ENCODE measurements at places on chromosomes 16 and 17.

GRCh38 chr16:14011846-14012245 is 59.3 kb upstream of the MRTFB start:
- DNase-seq = no peak

DNA sequence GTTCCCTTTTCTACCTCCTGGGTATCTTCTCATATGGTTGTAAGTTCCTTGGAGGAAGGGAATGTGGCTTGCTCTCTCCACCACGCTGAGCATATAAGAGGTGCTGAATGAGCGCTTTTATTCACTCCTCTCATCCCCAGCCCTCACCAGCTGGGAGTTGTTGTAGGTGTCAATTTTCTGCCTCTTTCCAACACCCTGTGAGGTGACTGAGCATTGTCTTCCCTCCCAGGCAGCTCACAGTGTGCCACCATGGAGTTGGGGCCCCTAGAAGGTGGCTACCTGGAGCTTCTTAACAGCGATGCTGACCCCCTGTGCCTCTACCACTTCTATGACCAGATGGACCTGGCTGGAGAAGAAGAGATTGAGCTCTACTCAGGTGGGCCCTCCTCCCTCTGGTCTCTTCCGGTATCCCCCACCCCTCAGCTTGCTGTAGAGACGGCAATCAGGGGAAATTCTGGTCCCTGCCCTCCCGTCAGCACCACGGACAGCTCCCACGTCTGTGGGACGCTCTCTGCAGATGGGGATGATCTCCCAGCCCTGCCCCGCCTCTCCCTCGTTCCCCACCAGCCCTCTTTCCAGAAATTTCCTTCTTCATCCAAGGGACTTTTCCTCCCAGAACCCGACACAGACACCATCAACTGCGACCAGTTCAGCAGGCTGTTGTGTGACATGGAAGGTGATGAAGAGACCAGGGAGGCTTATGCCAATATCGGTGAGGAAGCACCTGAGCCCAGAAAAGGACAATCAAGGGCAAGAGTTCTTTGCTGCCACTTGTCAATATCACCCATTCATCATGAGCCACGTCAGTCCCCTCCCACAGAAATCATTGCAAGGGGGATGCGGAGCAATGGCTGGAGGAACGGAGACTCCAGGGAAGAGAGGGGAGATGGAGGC is 18.3 kb downstream of the CIITA start:
- no peak for DNase-seq

- DNase-seq = no peak
Observed at GRCh38 chr17:68800751-68801150, 154.4 kb downstream of the ABCA8 start.

DNA sequence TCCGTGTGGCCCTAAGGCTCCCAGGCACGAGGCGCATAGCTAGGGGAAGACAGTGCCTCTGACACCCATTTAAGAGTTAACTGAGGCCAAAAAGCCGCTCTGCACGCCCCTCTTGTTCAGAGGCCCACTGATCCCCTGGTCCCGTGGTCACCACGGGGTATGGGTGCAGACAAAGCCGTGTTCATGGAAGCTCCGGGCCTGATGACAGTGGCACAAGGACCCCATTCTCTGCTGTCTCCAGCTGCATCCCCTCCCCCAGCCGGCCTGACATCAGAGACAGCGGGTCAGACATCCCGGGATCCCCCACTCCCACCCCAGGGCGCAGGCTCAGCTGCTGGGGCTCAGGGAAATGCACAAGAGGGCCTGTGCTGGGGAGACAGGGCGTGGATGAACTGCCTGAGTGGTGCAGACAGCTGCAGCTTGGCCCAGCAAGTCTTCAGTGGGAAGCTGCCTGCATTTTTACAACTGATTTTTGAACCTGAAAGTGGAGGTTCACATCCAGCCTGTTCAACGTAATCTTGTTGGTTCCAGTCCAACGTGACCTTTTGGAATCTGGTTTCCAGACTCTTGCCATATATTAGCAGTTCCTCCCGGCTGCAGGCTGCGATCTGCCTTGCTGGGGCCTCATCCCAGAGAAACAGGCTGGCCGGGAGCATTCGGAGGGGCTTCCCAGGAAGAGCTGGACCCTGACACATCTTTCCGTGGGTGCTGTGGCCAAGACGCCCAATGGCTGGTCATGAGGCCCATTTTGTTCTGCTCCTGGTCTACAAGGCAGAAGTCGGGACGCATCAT is 9.7 kb upstream of the BAHCC1 start:
- DNase-seq = no peak

- DNase-seq = no peak
Observed at GRCh38 chr16:57579361-57579665, 36.9 kb downstream of the ADGRG5 start.

- DNase-seq = no peak
Observed at GRCh38 chr17:49252148-49252695, 21.6 kb upstream of the PHOSPHO1 start.

DNA sequence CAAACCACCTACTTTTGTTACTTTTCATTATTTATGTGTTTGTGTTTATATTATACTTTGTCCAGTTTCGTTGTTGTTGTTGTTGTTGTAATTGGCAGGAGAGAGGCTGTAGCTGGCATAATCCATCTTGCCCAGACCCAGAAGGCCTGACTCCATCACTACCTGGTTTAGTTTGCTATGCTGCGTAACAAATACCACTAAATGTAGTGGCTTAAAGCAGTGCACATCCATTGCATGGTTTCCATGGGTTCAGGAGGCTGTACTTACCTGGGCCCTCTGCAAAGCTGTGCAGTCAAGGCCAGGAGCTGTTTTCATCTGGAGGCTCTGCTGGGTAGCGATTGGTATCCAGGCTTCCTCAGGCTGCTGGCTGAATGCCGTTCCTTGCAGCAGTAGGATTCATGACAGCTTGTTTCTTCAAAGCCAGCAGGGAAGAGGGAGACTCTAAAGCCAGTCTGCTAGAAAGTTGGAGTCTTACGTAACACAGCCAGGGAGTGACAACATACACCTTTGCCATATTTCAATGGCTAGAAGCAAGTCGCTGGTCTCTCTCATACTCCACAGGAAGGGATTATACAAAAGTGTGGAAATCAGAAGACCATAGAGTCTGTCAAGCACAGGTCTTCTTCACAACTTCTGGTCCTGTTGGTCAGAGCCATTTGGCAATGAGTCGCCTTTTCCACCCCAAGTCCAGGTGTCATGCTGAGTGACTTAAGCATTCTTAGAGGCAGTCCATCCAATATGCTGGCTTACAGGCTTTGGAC is 41.1 kb downstream of the TNRC6C start:
- no peak for DNase-seq

DNA sequence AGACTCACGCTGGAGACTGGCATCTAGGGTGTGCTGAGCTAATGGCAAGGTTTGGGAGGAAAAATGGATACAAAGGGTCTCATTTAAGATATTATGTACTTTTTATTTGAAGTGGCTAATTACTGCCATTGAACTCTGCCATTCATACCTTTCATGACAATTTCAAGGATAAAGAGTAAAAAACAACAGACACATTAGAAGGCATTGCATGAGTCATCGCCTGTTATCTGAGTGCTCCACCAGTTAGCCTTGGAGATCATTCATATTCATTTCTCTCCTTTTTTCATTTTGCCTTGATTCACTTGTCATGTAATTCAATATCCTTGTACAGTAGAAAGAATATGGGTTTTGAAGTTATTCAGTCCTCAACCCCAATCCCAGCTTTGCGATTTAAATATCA is 109.5 kb downstream of the CDH8 start:
- no peak for DNase-seq

DNA sequence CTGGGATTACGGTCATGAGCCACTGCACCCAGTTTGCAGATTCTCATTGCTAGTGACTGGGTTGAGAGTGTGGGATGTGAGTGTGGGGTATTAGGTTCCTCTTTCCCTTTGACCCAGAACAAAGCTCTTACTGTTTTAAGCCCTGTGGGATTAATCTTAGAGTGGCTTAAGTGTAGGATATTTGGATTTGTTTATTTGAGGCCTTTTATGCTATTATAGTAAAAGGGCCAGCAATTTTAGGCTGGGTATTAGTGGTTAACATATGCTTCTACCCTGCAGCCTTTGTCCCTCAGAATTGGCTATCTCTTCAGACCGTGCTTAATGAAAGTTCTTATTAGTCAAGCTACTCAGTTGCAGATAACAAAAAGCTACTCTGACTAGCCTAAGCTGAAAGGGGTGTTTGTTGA is 3.2 kb downstream of the SGF29 start:
- DNase-seq = no peak

- DNase-seq = no peak
Observed at GRCh38 chr16:23269248-23269953, 32.7 kb upstream of the SCNN1B start.

- no peak for DNase-seq
Observed at GRCh38 chr16:88779406-88780141, 5.4 kb downstream of the PIEZO1 start.

GRCh38 chr17:1090465-1091189 is 89.2 kb downstream of the ABR start:
- DNase-seq = no peak

GRCh38 chr17:43578404-43578698 is 32.2 kb upstream of the ETV4 start:
- DNase-seq = no peak

GRCh38 chr17:50424996-50425681 is 879 bp upstream of the ACSF2 start:
- no peak for DNase-seq

GRCh38 chr17:27544350-27545131 is 86.4 kb upstream of the LGALS9 start:
- no peak for DNase-seq

DNA sequence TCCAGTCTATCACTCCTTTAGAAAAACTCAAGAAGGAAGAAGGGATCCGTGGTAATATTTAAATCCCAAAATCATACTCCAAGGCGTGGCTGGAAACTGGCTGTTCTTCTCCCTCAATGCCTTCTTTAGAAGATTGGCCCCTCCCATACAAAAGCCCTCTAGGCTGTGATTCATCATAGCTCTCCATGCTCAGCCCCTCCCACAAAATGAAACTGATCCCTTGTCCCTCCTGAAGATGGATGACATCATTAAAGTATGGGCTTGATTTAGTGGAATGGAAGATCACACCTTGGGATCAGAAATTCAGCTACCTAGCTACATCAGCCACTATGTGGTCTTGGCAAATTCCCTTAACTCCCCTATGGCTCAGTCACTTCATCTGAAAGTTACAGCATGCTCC is 4.1 kb downstream of the GRIN2A start:
- no peak for DNase-seq

GRCh38 chr16:49566432-49566831 is 192.8 kb downstream of the C16orf78 start:
- DNase-seq = no peak

DNA sequence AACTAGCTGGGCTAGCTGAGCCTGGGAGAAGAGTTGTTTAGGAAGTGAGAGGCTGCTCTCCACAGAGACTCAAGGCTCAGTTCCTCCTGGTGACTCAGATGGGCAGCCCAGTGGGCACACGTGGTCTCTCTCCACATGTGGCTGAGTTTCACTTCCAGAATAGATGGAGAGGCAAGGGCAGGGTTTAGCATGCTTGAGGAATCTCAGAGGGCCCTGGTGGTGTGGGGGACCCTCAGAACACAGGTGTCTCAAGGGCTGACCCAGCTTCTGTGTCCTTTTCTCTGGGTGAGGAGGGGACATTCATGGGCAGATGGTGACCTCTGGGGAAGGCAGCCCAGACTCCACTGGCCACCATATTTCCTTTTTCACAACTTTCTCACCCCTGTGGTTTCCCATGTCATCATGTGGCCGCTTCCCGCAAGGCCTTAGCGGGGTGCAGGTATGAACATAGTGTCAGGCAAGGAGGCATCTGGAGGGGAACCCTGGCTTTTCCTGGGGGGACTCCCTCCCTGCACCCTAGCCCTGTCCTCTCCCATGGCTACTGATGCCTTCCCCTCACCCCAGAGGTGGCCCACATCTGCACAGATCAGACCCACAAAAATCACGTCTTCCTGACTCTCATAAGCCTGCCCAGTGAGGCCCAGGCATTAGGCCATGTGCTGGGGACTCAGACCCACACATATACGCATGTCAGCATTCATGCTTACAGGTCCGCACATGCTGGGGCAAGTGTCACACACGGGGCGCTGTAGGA is 3.3 kb downstream of the GRN start:
- no peak for DNase-seq

DNA sequence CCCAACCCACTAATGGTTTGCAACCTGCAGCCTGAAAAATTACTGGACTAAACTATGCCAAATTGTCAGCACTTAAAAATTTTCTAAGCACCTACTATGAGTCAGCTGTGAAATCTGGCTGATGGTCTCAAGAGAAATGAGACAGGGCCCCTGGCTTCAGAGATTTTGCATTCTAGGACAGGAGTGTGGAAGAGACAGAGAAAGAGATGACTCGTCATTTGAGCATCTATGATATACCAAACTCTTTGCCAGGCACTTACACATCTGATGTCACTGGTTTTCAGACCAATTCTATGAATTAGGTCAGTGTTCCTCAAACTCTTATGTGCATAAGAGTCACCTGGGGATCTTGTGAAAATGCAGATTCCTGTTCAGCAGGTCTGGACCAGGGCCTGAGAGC is 44.4 kb downstream of the CLEC19A start:
- DNase-seq = no peak

DNA sequence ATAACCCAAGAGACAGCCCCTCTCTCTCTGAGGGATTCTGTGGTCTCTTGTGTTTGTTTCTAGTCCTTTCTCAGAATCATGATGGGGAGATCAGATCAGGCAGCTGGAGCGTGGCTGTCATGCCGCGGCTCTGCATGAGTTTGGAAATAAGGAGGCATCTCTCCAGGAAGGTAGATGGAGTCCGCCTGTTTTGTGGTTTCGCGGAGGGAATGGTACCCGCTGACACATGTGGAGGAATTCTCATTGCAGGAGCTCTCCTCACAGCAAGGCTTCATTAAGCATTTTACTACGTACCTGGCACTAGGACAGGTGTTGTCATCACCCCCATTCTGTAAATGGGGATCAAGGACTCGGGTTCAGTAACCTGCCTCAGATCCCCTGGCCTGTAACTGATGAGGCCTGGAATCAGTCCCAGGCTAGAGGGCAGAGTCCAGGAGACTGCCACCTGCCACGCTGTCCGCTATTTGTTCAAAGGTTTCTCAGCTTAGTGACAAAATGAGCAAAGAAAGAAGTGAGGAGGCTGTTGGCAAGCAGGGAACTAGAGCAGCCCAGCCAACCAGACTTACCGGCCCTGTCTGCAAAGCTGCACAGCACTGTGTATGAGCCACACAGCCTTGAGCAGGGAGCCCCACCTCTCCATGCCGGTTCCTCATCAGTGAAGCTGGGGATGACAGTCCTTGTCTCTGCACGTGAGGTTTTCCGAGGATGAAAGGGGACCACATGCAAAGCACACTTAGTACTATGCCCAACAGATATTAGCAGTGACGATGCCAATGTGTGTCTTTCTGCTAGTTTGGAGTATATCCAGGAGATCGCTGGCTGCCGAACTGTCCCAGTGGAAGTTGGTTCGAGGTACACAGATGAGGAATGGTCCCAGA is 11.0 kb downstream of the KDM8 start:
- DNase-seq = no peak

All from activated CD8-positive, alpha-beta memory T cell treated with anti-CD3 and anti-CD28 coated beads for 4 hours (primary cell).